A549 (cell line): ENCODE measurements at places on chromosomes 4 and X.

GRCh38 chrX:87896057-87896456 is 378.5 kb downstream of the KLHL4 start:
- DNase-seq, result no peak

- DNase-seq, result no peak
Observed at GRCh38 chr4:54855191-54855854, 197.6 kb downstream of the KIT start.

- DNase-seq, result peak; percentile 1
Observed at GRCh38 chr4:136864604-136865185, 667.6 kb downstream of the PCDH18 start.

DNA sequence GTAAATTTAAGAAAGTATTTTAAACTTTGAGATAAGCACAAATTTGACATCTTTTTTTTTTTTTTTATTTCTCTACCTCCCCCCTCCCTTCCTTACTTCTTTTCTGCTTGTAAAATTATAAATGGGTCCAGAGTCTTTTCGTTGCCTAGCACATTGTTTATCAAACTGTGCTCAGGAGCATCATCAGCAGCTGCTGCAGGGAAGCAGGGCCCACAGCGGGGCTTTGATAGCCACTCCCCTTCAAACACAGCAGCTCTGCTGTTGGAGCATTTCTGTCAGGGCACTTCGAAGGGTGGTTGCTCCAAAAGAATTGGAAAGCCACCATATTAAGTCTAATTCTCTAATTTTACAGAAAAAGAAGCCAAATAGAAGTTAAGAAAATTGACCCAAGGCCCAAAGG is 588.3 kb downstream of the SPRY1 start:
- DNase-seq, result no peak

- DNase-seq, result no peak
Observed at GRCh38 chr4:76600447-76600846, 165.4 kb downstream of the SHROOM3 start.

DNA sequence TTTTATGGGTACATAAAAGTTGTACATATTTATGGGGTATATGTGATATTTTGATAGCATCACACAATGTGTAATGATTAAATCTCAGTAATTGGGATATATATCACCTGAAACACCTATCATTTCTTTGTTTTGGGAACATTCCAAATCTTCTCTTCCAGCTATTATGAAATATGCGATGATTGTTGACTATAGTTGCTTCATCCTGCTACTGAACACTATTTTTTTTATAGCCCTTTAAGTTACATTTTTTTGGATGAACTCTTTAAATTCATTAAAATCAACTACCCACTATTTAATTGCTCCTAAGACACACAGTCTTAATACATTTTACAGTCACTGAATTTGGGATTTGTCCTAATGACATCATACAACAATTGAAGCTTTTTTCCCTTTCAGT is 212.9 kb downstream of the BMPR1B start:
- no peak for DNase-seq

DNA sequence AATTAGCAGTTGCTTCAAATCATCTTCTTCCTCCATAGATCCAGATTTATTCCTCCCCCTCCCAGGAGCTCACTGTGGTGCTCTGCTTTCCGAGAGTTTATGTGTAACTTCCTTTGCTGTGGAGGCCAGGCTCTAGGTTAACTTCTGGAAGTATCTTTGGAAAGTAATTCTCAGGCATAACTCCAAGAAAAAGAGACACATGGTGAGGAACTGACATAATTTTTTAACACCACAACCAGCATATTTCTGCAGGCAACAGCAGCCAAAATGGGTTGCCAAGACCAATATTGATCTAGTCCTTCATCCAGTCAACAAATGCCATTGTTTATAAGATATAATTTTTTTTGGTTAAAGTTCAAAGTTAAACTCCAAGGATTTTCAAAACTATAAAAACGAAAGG is 114.5 kb upstream of the RBPJ start:
- no peak for DNase-seq

DNA sequence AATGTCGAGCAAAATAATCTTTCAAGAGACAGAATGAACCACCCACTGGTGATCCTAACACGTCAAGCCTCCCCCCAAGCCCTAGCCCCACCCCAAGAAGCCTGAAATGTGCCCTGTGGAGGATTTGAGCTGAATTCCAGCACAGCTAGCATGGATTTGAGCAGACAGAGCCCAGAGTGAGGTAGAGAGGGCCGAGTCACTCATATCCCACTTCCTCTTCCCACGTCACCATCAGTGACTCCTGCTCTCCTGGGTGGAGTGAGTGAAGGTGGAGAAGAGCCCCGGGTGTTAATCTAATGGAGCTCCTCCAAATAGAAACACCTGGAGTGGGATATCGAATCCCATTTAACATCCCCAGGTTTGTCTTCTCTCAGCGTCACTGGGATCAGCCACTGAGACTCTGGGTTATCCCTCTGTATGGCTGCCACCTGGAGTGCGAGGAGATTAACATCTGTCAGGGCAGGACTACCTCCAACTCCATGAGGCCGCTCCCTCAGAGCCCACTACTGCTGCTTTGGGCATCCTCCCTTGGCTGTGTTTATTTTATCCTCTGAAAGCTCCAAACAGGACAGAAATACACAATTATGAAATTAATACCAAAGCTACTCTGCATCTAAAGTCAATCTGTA is 136.6 kb downstream of the NWD2 start:
- no peak for DNase-seq
